ENCODE measurements at places on chromosomes 16 and 17.

DNA sequence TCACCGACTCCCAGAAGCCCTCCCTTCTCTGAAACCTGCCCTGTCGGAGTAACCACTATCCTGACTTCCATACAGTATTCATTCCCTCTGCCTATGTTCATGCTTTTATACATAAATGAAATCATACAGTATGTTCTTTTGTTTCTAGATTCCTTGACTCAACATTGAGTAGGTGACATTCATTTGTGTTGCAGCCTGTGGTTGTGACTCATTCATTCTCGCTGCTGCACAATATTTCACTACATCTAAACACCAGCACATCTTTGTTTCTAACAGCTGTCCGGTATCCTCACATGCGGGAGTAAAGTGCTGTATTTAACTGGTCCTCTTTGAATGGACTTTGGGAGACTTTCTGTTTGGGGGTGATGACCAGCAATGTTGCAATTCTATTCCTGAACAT is 135.0 kb upstream of the FOXF1 start:
- DNase-seq, result no peak

- no peak for DNase-seq
These were observed 31.1 kb upstream of the JPH3 start for GRCh38 chr16:87570938-87571867.

DNA sequence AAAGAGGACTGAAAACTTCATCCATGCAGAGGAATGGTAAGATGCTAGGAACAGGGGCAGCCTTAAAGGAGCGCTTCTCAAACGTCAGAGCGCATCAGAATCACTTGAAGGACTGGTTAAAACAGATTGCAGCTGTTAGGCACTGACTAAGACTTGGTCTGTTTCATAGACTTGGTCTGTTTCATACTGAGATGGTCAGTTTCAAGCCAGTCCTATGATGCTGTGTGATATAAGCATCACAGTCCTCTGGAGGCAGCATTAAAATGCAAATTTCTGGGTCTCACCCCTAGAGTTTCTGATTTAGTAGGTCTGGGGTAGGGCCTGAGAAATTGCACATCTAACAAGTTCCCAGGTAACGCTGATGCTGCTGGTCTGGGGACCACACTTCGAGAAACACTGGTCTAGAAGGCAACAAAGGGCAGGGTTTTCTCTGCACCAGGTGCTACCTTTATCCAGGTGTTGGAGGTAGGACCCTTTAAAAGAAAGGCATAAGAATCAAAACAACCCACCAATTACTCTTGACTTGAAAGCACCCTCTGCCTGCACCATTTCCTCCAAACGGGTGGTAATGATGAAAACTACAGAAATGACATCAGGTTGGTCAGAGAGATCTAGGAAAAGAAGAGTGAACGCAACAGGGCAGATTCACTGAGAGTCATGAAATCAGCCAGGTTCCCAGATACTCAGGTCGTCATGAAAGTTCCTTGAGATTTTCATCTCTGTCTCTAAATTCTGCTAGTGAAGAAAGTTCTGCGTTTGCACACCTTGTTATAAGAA is 95.0 kb upstream of the RCVRN start:
- no peak for DNase-seq

- DNase-seq, result no peak
These were observed 619 bp downstream of the NAT9 start for GRCh38 chr17:74775409-74776043.
